ENCODE measurements at places on chromosomes 5 and 9.
A peak's percentile ranks its signal among the peaks of the same experiment; 100 is the strongest.

GRCh38 chr5:178996156-178996555 is 1.0 kb upstream of the GRM6 start:
- no peak for DNase-seq

DNA sequence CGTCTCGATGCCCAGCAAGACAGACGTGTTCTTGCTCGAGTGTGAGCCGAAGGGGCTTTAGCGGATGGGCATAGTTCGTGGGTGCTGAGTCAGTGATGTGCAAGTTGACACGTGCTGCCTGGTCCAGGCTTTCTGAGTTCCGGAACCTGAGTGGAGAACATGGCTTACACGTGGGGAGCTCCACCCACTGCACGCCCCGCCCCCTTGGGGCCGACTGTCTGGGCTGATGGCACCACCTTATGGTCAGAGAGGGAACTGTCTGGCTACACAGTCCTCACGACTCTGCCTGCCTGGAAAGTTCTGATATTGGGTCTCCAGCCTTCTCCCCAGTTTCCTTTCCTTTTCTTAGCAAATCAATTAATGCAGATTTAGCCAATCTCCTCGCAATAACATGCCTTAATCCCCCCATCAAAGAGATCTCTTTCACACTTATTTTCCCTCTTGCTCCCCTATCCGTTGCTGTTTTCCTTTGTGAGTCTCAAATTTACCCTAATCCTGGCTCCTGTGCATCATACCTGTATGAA is 3.8 kb upstream of the STC2 start:
- peak; percentile 81 for DNase-seq

GRCh38 chr5:116637149-116637740 is 62.6 kb upstream of the SEMA6A start:
- DNase-seq, result no peak

GRCh38 chr5:162096448-162096847 is 28.9 kb downstream of the GABRG2 start:
- DNase-seq, result no peak

DNA sequence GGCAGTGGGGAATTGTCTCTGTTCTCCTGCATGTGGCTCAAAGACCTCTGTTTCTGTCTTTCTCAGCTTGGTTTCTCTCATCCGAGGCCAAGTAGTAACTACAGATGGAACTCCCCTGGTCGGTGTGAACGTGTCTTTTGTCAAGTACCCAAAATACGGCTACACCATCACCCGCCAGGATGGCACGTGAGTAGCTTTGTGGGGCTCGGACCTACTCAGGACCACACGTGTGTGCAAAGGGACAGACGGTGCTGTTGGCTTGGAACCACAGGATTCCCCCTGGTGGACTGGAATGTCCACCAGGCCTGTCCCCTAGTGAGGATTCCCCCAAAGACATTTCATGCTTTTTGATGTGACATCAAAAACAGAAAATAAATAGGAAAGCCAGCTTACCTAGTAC is 96.3 kb upstream of the WWC1 start:
- DNase-seq, result no peak

DNA sequence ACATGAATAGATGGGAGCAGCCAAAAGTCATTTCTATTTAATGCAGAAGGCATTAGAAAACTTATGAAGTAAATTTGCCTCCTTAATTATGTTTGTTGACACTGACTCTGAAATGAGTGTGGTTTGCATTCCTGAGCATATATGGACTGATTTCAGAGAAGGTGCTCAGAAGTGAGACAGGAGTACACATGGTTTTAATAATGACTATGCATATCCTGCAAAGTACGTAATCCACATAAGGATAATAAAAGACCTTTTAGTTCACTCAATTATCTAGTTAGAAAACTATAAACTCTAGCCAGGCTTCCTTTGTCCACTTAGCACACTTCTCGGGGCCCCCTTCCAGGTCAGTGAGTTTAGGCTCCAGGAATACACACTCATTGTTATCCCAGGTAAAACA is 75.7 kb upstream of the SNX2 start:
- no peak for DNase-seq

Measured in NCI-H1930 (cell line).